ENCODE measurements at places on chromosomes 2 and 18. TPM values are rescaled to one million over a fixed set of nuclear protein-coding genes. Genes with fewer than 3 reads are reported as not detected.

Gene NLRC4
- total RNA-seq, result not detected

DNA sequence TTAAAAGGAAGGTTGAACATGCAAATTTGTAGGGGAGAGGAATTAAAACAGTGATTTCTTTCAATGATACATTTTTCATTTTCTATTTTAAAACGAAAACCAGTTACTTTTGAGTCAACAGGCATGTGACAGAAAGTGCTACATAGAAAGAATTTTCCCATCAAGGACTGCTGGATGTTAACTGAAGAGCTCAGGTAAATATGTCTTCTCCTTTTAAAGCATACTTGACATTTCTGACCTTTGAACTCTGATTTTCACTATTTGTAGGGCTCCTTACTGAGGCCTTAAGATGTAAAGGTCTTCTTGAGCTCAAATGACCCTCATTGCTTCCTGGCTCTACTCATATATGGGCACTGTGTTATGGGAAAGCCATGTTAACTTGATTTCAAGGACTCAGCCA lies 32.4 kb downstream of the FIGN start:
- DNase-seq, result no peak
- H3K4me3 ChIP-seq, result no peak overlapping the region
- H3K36me3 ChIP-seq, result peaks cover 19% of the 10 kb centered on the region
- H3K4me1 ChIP-seq, result peaks cover 57% of the 10 kb centered on the region
- H3K27ac ChIP-seq, result no peak overlapping the region
- no peaks in the 10 kb centered on the region for H3K27me3 ChIP-seq

- H3K4me1 ChIP-seq, result peaks cover 2% of the 10 kb centered on the region
- no peak overlapping the region for H3K4me3 ChIP-seq
- no peak overlapping the region for H3K27ac ChIP-seq
- no peaks in the 10 kb centered on the region for H3K27me3 ChIP-seq
- DNase-seq, result no peak
- H3K36me3 ChIP-seq, result no peaks in the 10 kb centered on the region
Measured at GRCh38 chr18:50397023-50397422, 22.2 kb downstream of the SKA1 start.

GRCh38 chr2:10190737-10191532 lies 68.4 kb downstream of the RRM2 start:
- no peak for DNase-seq
- H3K27me3 ChIP-seq, result no peaks in the 10 kb centered on the region
- H3K4me1 ChIP-seq, result peaks cover 5% of the 10 kb centered on the region
- no peak overlapping the region for H3K27ac ChIP-seq
- H3K36me3 ChIP-seq, result no peaks in the 10 kb centered on the region

DNA sequence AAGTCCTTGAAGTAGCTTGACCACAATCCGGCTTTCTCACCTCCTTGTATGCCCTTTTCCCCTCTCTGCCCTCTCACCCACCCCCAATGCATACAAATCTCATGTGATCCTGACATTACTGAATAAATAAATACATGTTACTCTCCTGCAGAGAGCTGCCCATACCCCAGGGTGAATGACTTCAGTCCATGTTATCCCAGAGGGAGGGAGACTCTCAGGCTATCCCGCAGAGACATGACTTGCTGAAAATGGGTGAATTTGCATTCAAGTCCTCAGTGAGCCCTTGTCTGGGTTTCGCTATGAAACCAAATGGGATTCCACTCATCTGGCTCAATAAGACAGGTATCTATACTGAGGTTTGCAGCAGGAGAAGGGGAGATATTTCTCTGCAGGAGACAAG lies 168.5 kb downstream of the FHOD3 start:
- no peak overlapping the region for H3K27ac ChIP-seq
- DNase-seq, result no peak
- H3K27me3 ChIP-seq, result peaks cover 20% of the 10 kb centered on the region

GRCh38 chr2:110865188-110865587 lies 132.8 kb downstream of the ACOXL start:
- H3K4me1 ChIP-seq, result no peaks in the 10 kb centered on the region
- H3K27ac ChIP-seq, result no peak overlapping the region
- no peaks in the 10 kb centered on the region for H3K36me3 ChIP-seq
- peak; percentile 10 for DNase-seq
- H3K4me3 ChIP-seq, result no peak overlapping the region

GRCh38 chr2:85447222-85447585 lies 28.7 kb downstream of the SH2D6 start:
- peaks cover 28% of the 10 kb centered on the region for H3K4me1 ChIP-seq
- no peaks in the 10 kb centered on the region for H3K27me3 ChIP-seq
- no peak overlapping the region for H3K4me3 ChIP-seq
- no peaks in the 10 kb centered on the region for H3K36me3 ChIP-seq
- H3K27ac ChIP-seq, result no peak overlapping the region
- no peak for DNase-seq

DNA sequence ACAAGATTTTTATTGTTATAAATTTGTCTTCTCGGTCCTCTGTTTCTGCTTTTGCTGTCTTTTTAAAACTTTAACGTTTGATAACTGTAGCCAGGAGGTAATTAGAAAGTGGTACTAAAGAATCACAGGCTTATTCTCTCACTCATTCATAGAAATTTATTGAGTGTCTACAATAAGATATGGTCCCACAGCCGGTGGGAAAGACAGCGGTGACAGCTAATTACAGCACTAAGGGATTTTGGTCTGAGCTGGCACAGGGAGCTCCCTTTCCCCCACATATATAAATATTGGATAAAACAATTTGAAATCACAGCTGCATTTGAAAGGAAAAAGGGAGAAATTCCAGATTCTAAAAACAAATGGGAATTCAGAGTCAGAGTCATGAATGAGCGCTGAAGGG lies 93.1 kb upstream of the CAPN13 start:
- no peak overlapping the region for H3K27ac ChIP-seq
- H3K4me1 ChIP-seq, result no peaks in the 10 kb centered on the region
- no peaks in the 10 kb centered on the region for H3K36me3 ChIP-seq
- H3K4me3 ChIP-seq, result no peak overlapping the region
- DNase-seq, result no peak
- no peaks in the 10 kb centered on the region for H3K27me3 ChIP-seq

DNA sequence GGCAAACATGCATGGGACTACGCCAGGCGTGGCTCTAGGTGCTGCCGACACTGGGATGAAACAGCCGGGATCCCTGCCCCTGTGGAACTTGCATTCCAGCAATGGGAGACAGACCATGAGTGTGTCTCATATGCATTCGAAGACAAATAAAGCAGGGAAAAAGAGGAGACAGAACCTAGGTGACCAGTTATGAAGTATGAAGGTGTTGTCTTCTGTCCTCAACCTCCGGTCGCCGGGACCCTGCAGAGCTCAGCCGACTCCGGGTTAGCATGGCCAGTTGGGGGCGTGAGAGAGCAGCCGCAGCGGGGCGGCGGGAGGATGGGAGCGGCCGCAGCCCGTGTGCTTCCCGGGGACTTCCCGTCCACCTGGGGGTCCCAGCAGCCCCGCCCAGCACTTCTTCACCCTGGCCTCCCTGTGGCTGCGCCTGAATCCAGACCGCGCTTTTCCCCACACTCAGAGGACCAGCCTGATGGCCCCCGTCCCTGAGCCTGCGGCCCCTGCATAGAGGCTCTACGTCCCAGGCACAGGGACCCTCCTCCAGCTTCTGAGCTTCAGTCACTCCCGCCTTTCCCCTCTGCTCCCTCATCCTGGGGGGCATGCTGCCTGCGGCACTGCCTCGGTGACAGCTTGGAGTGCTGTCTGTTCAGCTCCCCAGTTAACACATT lies 11.4 kb downstream of the ID2 start:
- peaks cover 3% of the 10 kb centered on the region for H3K4me1 ChIP-seq
- H3K27ac ChIP-seq, result no peak overlapping the region
- no peak overlapping the region for H3K4me3 ChIP-seq
- peaks cover 21% of the 10 kb centered on the region for H3K27me3 ChIP-seq
- DNase-seq, result no peak

- no peak overlapping the region for H3K4me3 ChIP-seq
- H3K27ac ChIP-seq, result no peak overlapping the region
- H3K27me3 ChIP-seq, result peaks cover 11% of the 10 kb centered on the region
- peak; percentile 62 for DNase-seq
- H3K36me3 ChIP-seq, result no peaks in the 10 kb centered on the region
- H3K4me1 ChIP-seq, result no peaks in the 10 kb centered on the region
Measured at GRCh38 chr2:70646420-70646818, 92.8 kb upstream of the TGFA start.

GRCh38 chr2:219736209-219736608 lies 108.8 kb downstream of the SLC4A3 start:
- no peaks in the 10 kb centered on the region for H3K36me3 ChIP-seq
- peak; percentile 30 for DNase-seq
- no peak overlapping the region for H3K4me3 ChIP-seq
- H3K27ac ChIP-seq, result no peak overlapping the region
- peaks cover 22% of the 10 kb centered on the region for H3K4me1 ChIP-seq

DNA sequence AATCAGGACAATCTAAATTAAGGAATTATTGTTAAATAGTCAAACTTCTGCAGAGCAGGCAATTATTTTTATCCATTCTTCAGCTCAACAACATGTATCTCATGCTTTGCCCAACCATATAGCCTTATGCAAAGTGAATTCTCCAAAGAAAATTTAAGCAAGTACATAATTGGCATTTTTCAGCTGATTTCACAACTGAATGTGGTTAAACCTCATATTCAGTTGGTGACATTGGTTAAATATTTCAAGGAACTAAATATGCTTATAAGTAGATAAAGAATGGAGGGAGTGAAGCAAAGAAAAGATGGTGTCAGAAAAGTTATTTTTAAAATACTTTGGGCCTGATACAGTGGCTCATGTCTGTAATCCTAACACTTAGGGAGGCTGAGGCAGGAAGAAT lies 816.2 kb downstream of the NRXN1 start:
- no peaks in the 10 kb centered on the region for H3K27me3 ChIP-seq
- DNase-seq, result no peak
- H3K4me1 ChIP-seq, result no peaks in the 10 kb centered on the region
- no peaks in the 10 kb centered on the region for H3K36me3 ChIP-seq
- no peak overlapping the region for H3K4me3 ChIP-seq

DNA sequence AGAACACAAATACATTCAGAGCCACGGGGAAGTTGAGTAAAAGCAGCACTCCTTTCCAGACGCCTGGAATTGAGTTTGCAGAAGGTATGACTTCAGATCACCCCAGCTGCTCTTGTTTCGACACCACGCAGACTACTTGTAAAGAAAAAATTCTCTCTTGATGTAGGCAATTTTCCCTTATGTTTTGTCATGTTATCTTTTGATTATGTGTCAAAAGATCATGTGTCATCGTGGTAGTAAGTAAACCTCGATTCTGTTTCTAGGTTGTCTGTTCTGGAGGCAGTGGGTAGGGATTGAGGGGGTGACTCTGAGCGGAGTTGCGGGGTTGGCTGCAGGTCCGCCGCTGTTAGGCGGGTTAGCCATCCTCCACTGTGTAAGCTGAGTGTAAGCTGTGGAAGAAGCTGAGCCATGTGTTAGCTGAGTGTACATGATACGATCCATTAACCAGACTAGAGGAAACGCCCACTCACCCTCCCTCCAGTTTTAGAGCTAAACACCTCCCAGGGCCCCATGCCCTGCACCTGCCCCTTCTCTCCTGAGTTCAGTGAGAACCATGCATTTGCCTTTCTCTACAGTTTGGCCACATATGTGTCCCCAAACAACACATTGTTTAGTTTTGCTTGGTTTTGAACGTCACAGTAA lies 181.8 kb downstream of the SNTG2 start:
- no peak overlapping the region for H3K27ac ChIP-seq
- H3K36me3 ChIP-seq, result no peaks in the 10 kb centered on the region
- no peak overlapping the region for H3K4me3 ChIP-seq
- no peaks in the 10 kb centered on the region for H3K27me3 ChIP-seq

Gene CCDC74A
- total RNA-seq, result 1.8 TPM

- H3K4me3 ChIP-seq, result no peak overlapping the region
- no peak overlapping the region for H3K27ac ChIP-seq
- no peaks in the 10 kb centered on the region for H3K27me3 ChIP-seq
- H3K36me3 ChIP-seq, result no peaks in the 10 kb centered on the region
- peaks cover 2% of the 10 kb centered on the region for H3K4me1 ChIP-seq
- DNase-seq, result no peak
Measured at GRCh38 chr2:65033178-65033577, 23.0 kb upstream of the CEP68 start.

Gene SULT1C4
- total RNA-seq, result 6.0 TPM

DNA sequence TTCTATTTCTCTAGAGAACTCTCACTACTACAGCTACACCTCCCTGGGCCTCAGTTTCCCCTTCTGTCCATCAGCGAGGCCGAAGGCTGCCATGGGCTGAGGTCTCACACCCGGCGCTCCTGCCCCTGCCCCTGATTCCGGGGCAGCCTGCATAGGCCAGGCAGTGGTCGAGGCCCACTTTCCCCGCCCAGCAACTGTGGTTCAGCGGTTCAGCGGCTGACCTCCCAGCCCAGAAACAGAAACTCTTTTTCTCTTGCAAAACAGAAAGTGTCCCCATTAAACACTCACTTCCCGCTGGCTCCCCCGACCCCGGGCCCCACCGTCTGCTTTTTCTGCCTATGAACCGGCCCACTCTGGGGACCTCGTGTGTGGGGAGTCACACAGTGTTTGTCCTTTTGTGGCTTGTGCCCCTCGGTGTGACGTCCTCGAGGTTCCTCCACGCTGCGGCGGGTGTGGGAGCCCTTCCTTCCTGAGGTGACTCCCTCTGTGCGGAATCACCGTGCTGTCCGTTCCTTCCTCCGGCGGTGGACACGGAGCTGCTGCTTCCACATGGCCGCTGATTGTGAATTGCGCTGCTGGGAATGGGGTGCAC lies 16.0 kb downstream of the PDCD1 start:
- no peak for DNase-seq
- no peaks in the 10 kb centered on the region for H3K36me3 ChIP-seq
- no peak overlapping the region for H3K4me3 ChIP-seq
- H3K4me1 ChIP-seq, result peaks cover 11% of the 10 kb centered on the region
- no peak overlapping the region for H3K27ac ChIP-seq

Gene AQP12B
- total RNA-seq, result not detected

DNA sequence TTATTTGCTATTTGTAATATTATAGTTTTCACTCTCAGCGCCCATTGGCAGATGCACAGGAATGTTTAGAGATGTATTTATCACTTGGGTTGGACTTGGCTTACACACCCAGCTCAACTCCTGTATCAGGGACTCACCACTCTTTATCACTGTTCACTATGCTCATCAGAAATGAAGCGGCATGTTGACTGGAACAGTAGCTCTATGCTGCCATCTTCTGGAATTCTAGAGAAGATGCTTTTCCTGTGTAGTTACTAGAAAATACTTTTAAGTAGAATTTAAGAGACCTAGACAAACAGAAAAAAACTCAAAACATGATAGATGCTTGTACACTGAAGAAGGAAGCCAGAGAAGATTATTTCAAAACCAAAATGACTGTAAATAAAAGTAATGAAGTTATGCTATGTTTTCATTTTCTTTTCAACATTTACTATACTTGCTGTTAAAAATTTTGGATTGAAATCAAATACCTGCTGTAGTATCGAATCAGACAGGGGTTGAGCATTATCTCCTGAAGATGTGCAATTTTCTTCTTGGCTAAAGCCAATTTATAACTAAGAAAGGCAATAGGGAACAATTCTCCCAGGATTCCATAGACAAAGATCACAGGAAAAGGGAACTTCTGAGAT lies 47.4 kb upstream of the NXPH2 start:
- no peak for DNase-seq
- H3K4me3 ChIP-seq, result no peak overlapping the region
- H3K4me1 ChIP-seq, result no peaks in the 10 kb centered on the region
- H3K36me3 ChIP-seq, result no peaks in the 10 kb centered on the region

GRCh38 chr2:186456941-186457340 lies 29.1 kb upstream of the ZC3H15 start:
- H3K36me3 ChIP-seq, result peaks cover 6% of the 10 kb centered on the region
- H3K27ac ChIP-seq, result no peak overlapping the region
- H3K4me3 ChIP-seq, result no peak overlapping the region
- H3K27me3 ChIP-seq, result no peaks in the 10 kb centered on the region

- no peaks in the 10 kb centered on the region for H3K4me1 ChIP-seq
- no peak overlapping the region for H3K4me3 ChIP-seq
- no peaks in the 10 kb centered on the region for H3K36me3 ChIP-seq
- DNase-seq, result no peak
Measured at GRCh38 chr2:47645246-47645645, 137.7 kb upstream of the MSH6 start.
